Hematopoietic multipotent progenitor cell treated with erythropoietin and hydrocortisone succinate and interleukin-3 and kit ligand, for 15 days (in vitro differentiated cells): ENCODE measurements at places on chromosomes 13 and 19.

GRCh38 chr19:36245210-36246005 lies 30.5 kb downstream of the ZNF146 start:
- no peak for DNase-seq

GRCh38 chr19:34732612-34733211 lies 1.3 kb upstream of the ZNF181 start:
- no peak for DNase-seq

DNA sequence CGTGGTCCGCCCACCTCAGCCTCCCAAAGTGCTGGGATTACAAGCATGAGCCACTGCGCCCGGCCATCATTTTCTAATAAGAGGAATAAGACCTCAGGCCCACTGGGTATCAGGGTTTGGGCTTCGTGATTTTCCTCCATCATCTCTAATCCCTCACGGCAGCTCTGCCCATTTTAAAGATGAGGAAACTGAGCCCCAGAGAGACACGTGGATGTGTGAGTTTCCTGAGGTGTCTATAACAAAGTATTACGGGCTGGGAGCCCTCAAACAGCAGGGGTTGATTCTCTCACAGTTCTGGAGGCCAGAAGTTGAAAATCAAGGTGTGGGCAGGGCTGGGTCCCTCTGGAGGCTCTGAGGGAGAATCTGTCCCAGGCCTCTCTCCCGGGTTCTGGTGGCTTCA lies 33.7 kb downstream of the MYO9B start:
- DNase-seq, result no peak

DNA sequence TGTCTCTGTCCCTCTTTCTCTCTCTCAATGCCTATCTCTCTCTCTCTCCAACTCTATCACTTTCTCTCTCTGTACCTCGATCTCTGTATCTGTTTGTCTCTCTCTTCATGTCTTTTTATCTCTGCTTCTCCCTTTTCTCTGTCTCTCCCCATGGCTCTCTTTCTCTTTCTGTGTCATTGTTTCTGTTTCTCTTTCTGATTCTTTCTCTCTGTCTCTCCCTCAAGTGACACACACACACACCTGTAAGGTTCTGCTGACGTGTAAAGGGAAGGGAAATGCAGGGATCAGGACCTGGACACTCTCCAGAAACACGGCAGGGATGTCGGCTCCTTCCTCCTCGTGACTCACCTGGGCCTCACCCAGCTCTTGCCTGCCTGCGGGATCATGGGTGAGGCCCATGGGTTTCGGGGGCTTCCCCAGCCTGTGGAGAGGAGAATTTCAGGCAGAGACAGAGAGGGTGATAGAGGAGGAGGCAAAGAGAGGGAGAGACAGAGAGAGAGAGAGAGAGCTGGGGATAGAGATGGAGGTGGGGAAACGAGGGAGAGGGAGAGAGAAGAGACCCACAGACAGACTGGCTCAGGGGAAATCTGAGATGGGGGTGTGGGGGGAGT lies 5.4 kb upstream of the PLAUR start:
- no peak for DNase-seq

DNA sequence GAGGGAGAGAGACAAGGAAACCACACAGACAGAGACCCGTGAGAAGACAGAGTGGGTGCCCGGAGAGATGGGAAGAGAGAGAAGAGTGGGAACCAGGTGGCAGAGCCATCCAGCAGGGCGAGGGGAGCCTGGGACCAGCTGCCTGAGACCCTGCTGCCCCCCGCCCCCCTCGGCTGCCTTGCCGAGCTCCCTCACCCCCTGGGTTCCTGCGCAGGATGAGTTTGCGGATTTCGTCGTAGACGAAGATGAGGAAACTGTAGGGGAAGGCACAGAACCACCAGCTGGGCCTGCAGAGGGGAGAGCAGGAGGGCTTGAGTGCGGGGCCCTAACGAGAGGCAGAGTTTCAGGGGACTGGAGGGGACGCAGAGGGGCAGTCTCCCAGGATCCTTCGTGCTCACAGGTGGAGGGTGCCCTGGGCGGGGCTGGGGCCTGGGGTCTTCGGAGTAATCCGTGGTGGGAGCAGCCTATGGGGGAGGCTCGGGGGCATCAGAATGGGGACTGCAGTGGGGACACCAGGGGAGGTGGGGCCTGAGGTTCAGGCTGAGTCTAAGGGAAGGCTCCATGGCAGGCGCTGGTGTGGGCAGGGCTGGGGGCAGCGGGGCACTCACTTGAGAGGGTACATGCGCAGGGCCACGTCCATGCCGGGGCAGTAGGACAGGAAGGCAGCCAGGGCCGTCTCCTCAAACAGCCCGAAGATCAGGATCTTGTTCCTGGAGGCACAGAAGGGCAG lies 8.1 kb upstream of the RABAC1 start:
- DNase-seq, result no peak

GRCh38 chr19:41530761-41531301 lies 45.1 kb upstream of the CEACAM21 start:
- DNase-seq, result no peak

DNA sequence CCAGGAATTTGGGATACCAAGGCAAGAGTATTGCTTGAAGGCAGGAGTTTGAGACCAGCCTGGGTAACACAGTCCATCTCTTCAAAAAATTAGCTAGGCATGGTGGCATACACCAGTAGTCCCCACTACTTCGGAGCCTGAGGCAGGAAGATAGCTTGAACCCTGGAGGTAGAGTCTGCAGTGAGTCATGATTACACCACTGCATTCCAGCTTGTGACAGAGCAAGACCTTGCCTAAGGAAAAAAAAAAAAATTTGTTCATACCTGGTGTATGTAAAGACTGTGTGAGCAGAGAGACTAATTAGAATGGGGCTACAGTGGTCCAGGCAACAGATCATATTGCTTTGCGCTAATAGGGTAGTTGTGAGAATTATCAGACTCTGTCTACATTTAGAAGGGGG lies 778.3 kb upstream of the PCDH20 start:
- no peak for DNase-seq

- no peak for DNase-seq
Observed at GRCh38 chr19:36775768-36776167, 3.2 kb upstream of the ZNF850 start.

DNA sequence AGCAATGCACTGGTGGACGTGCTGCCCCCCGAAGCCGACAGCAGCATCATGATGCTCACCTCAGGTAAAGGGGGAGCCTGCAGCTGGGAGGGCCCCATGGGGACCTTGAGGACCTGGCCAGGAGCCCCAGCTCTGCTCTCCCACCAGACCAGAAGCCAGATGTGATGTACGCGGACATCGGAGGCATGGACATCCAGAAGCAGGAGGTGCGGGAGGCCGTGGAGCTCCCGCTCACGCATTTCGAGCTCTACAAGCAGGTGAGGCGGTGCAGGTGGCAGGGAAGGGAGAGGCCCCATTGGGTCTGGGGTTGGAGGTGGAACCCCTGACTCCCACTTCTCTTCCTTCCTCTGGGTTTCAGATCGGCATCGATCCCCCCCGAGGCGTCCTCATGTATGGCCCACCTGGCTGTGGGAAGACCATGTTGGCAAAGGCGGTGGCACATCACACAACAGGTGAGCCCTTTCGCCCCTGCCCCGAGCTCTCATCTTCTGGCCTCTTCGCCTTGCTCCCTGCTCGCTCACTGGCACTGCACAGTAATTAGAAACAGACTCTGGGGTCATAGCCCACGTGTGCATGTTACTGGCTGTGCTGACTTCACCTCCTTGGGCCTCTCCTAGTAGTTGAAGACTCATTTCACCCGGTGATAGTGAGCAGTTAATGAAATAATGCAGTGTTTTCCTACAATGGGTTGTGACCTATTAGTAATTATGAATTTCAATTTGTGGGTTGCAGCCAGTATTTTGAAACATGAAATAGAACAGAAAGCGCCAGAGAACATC lies 3.6 kb downstream of the PSMC4 start:
- no peak for DNase-seq

DNA sequence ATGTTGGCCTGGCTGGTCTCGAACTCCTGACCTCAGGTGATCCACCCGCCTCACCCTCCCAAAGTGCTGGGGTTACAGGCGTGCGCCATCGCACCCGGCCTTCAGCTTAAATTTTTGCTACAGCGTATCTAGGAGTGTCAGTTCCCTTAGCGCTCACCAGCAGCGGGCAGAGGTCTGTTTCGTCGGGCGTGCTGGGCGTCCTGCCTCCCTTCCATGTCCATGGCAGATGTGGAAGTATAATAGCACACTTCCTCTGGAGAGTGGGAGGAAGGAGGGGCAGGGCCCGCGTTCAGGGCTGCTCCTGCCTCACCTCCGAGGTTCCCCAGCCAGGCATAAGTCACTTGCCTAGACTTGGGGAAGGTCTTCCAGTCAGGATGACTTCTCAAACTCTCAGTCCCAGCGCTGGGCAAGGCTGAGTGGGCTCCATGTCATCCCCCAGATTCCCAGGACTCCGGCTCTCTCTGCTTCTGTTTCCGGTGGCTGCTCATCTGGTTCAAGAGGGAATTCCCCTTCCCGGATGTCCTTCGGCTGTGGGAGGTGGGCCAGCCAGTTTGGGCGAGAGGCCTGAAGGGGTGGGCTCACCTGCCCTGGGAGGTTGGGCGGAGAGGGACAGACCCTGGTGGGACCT lies 9.5 kb downstream of the IL4I1 start:
- DNase-seq, result no peak

- DNase-seq, result no peak
Observed at GRCh38 chr13:49225223-49226042, 5.3 kb downstream of the MLNR start.

DNA sequence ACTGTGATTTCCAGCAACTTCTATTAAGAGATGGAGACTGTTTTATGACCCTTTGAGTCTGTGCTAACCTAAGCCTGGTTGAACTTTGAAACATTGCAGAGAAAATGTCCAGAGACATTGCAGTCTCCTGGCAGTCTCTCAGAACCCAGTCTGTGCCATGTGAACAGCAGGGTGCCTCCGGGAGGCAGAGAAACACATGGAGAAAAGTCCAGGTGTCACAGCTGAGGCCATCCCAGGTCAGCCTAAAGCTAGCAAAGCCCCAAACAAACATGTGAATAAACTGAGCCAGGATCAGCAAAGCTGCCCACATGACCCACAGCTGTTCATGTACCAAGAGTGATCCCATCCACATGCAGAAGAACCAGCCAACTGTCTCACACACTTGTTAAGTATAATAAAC lies 7.8 kb downstream of the CYP4F11 start:
- no peak for DNase-seq

- DNase-seq, result peak; percentile 13
Observed at GRCh38 chr19:5826531-5827341, 12.8 kb downstream of the FUT6 start.

- DNase-seq, result no peak
Observed at GRCh38 chr13:72146816-72147215, 279.8 kb upstream of the DACH1 start.

- DNase-seq, result no peak
Observed at GRCh38 chr19:54335979-54336892, 2.7 kb downstream of the LILRA4 start.

DNA sequence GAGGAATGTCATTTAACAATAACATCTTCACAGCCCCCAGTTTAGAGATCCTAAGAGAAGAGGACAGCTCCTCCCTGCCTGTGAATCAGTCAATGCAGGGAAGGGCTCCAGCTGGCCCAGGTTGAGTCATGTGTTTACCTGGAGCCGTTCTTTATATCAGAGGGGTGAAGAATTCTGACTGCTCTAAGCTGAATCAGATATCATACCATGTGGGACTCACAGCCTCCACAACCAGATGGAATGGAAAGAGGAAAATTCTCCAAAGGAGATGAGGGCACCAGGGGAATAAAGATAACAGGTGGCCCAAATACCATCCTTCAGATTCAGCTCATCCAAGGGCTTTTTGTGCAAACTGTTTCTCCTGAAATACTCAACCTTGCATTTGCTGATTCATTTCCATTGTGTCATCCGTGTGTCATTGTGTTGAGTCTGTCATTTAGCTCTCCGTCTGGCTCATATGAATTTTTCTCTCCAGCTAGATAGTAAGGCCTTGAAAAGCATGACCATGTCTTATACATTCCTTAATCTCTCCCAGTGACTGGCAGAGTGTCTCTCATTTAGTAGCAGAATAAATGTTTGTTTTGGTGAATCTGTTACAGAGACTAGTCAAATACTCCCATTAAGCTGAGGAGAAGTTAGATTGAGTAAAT lies 217.9 kb downstream of the RFC3 start:
- no peak for DNase-seq

DNA sequence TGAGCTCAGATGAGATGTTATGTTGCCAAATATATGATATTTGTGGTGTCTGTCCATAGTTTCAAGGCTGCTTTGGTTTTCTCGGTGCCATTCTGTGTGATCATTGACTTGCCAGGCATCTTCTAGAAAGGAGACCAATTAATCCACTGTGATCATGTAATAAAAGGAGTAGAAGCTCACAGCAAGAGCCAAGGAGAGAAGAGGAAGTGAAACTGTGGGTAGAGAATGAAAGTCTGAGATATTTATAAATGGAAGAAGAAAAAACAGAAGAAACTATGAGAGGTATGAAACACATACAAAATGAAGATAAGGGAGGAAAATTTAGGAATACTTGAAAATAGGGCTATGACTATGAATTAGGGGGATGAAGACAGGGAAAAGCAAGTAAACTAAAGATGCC lies 11.1 kb upstream of the ZNF613 start:
- DNase-seq, result no peak

GRCh38 chr13:59176775-59177174 lies 987.0 kb downstream of the DIAPH3 start:
- DNase-seq, result no peak

GRCh38 chr13:80962173-80962572 lies 621.2 kb upstream of the SPRY2 start:
- no peak for DNase-seq

DNA sequence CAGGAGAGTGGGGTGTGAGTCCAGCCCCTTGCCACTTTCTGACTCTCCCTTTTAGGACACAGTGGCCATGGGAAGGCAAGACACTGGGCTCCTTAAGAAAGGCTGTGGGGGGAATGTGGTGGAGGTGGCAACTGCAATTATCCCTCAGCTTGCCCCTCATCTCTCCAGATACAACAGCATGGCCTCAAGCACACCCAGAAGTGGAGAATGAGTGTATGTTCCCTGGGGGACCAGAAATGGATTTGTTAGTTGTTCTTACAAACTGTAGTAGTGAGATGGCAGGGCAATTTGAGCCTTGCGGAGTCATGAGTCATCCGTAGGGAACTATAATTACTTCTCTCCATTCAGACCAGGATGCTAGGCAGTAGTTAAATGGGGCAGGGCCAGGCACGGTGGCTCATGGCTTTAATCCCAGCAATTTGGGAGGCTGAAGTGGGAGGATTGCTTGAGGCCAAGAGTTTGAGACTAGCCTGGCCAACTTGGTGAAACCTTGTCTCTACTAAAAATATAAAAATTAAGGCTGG lies 25.6 kb upstream of the CXCL17 start:
- no peak for DNase-seq

GRCh38 chr19:31326329-31327028 lies 22.8 kb downstream of the TSHZ3 start:
- no peak for DNase-seq

- no peak for DNase-seq
Observed at GRCh38 chr13:46296921-46297320, 85.2 kb downstream of the LRRC63 start.

DNA sequence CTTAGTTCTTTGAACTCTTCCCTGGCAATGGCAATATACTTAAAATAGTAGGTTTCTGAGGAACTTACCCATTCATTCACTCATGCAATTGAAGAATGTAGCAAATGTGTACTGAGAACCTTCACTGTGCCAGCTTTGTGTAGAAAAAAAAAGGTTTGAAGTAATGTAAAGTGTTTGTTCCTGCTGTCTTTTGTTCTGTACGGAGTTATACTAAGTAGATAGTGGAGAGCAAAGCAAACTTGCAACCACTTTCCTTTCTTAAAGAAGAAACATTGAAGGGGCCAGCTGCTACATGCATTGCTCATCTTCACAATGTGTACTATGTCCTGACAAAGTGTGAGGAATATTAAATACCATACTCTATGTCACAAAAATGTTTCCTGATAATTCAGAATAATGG lies 68.9 kb upstream of the FREM2 start:
- DNase-seq, result no peak

GRCh38 chr13:78868991-78869390 lies 210.0 kb upstream of the OBI1 start:
- no peak for DNase-seq
